Stimulated activated CD8-positive, alpha-beta memory T cell treated with anti-CD3 and anti-CD28 coated beads, Interleukin-2, amount 100 ng/mL, for 1 hour (primary cell): ENCODE measurements at places on chromosomes 4 and X.

DNA sequence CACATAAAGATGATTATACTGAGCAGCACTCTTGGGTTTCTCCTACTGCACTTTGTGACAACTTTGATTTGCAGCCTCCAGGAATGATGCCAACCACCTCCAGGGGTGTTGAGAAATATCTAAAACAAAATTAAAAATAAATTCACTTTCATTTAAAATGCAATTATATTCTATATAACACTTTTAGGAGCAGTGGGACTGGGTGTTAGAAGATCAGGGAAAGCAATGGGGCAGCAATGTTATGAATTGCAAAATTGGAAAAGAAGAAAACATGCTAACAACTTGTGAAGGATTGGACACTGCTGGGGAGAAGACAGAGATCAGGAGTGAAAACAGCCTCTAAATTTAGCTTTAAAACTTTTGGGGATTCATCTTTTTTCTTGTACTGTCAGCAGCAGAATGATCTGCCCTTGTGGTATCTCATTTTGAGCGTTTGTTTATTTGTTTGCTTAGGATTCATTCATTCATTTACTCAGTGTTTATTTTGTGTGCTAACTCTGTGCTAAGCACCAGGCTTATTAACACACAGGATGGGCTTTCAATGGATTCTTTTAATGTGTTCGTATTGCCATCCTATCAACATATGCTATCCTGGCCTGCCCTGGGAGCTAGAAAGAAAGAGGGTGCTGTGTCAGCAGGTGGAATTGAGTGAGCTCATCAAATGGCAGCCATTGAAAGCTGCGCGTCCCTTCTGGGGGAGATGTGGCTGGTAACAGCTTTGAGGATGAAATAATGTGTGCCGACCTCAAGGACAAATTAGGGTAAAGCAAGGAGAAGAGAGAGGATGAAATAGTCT, 96.5 kb downstream of the FRMPD4 start:
- no peak for DNase-seq

DNA sequence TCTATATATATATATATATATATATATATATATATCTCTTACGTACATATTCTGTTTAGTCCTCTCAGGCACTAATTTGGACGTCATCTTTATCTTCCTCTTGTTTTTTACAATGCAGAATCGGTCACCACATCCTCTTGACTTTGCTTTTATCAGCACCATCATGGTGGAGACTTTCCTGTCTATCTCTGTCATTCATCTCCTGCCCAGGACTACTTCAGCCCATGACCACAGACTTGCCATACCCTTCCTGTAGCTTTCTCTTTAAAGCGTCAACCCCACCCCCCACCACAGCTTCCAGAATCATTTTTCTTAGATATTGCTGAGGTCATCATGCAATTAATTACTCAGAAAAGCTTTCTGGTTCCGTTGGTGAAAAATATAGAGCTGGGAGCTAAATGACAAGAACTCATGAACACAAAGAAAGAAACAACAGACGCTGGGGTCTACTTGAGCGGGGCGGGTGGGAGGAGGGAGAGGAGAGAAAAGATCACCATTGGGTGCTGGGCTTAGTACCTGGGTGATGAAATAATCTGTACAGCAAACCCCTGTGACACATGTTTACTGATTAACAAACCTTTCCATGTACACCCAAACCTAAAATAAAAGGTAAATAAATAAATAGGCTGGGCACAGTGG, 30.5 kb upstream of the PRKX start:
- peak; percentile 22 for DNase-seq

DNA sequence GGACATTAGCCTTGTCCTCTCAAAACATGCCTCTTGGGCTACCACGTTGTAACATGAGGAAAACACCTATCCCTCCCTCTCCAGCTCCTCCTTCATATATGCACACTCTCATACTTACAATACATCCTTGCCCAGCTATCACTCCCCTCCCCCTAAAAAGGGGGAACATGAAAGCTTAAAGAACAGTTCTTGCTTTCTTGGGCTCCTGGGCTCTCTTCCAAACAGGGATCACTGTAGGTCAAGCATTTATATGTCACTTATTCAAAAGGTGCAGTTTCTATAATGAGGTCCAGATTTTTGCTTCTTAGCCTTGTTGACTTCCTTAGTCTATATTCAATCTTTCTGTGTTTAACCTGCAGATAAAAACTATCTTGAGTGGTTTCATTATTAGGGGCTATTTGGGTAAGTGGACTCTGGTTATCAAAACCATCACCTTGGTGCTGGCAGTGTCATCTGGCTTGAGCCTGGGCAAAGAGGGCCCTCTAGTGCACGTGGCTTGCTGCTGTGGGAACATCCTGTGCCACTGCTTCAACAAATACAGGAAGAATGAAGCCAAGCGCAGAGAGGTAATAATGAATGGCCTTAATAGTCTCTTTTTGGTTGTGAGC, 119.4 kb downstream of the AKAP4 start:
- no peak for DNase-seq

- no peak for DNase-seq
Observed at GRCh38 chr4:1978226-1978625, 30.5 kb downstream of the NELFA start.

DNA sequence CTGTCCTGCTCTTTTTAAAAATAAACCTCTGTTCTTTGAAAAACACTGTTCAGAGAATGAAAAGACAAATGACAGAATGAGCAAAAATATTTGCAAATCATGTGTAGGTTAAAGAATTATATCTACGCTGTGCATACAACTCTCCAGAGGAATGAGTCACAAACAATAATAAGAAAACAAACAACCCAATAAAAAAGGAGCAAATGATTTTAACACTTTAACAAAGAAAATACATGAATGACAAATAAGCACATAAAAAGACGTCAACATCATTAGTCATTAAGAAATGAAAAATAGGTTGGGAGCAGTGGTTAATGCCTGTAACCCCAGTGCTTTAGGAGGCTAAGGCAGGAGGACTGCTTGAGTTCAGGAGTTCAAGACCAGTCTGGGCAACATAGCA, 21.1 kb upstream of the LRCH2 start:
- DNase-seq: no peak

- DNase-seq: no peak
Observed at GRCh38 chr4:135833529-135833928, 1631.9 kb upstream of the PABPC4L start.

GRCh38 chr4:135383356-135384288, 1182.0 kb upstream of the PABPC4L start:
- no peak for DNase-seq

DNA sequence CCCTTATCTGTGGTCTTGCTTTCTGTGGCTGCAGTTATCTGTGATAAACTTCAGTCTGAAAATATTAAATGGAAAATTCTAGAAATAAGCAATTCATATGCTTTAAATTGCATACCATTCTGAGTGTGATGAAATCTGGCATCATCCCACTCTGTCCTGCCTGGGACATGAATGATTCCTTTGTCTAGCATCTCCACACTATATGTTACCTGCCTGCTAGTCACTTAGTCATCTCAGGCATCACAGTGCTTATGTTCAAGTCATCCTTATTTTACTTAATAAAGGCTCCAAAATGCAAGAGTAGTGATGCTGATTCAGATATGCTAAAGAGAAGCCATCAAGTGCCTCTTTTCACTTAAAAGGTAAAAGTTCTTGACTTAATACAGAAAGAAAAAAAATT, 14.3 kb upstream of the RAB9B start:
- no peak for DNase-seq

- DNase-seq: no peak
Observed at GRCh38 chr4:8719421-8719820, 126.9 kb downstream of the CPZ start.

DNA sequence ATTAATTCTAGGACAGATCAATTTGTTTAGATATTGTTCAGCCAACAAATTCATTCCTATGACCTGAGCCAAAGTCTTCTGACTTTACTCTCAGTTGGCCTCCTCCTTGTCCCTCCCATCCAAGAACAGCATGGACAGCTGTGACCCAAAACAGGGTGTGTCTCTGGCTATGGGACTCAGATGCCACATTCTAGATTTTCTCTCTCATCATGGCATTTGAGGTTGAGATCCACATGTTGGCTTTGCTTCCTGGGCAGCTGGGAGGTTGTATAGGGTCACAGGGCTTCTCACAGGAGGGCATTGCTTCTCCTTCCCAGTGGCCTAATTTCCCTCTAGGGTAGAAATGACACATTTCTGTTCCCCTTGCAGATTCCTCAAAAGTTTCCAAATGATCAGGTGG, 22.6 kb upstream of the EGF start:
- DNase-seq: no peak

DNA sequence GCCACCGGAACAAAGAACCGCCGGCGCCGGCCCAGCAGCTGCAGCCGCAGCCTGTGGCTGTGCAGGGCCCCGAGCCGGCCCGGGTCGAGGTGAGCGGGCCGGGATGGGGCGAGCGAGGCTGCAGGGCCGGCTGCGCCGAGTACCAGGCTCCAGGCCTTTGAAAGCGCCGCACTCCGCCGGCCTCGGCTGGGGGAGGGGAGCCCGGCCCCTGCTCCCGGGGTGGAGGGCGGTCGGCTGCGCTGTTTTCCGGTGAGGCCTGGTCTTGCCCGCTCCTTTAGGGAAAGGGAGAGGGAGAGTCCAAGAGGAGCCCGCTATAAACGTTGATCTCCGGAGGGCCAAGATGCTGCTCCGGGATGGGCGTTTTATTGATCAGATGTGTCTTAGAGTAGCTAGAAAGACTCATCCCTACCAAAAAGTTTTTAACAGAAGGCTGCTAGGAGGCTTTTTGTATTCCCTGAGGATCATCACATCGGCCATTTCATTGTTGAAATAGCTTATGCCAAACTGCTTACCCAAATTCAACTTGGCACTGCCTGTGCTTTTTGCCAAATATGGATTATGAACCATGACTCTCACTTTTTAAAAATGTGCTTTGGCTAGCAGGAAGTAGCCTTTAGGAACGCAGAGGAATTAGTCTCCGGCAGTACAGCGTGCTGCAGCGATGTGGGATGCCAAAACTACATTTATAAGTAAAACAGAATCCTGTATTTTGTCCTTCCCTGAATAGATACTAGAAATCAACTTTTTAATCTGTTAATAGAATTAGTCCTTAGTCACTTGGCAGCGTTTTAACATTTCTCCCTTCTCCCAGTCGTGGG, 760 bp downstream of the TMEM165 start:
- DNase-seq: no peak

DNA sequence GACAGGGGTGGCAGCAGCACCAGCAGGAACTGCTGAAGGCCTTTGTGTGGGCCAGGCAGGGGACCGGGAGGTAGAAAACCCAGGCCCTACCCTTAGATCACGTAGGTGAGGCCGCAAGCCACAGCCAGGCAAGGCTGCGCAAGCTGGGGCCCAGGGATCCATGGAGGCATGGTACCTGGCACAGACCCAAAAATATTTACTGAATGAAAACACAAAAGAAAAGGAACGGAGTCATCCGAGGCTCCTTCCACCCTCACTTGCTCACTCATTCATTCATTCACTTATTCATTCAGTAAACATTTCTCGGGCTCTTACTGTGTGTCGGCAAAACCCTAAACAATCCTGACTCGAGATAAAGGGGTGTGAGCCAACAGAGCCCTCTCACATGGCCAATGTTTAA, 102.3 kb downstream of the BCOR start:
- DNase-seq: no peak

DNA sequence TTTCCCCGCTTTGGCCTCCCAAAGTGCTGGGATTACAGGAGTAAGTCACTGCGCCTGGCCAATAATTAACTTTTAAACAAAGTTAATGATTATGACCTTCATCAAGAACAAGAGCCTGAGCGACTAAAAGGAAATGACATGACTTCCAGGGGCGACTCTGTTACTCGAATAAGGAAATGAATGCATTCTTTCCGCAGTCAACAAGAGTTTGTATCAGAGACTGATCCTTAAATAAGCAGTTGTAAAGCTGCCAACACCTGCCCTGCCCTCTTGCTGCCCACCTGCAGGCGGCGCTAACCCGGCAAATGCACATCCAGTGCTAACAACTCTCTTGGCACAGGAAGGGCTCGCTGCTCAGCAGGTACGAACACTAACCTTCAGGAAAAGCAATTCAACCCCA, 27.3 kb downstream of the WDR1 start:
- DNase-seq: no peak

- DNase-seq: no peak
Observed at GRCh38 chrX:72576141-72576894, 3.7 kb upstream of the HDAC8 start.

DNA sequence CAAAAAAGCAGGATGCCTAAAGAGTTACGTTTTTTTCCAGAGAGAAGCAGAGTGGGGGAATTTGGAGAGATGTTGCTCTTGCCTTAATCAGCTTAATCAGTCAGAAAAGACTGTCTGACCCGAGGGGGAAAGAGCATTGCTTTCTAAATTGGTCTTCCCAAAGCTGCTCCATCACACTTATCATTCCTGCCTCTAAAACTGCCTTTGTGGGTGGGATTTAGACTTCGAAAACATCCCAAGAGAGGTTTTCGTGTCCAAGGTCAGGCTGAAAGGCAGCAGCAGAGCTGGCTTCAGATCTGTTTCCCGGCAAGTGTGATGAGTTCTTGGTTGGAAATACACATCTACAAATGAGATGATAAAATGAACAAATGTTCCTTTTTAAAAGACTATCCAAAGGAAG, 155.2 kb downstream of the SH2D1A start:
- no peak for DNase-seq

DNA sequence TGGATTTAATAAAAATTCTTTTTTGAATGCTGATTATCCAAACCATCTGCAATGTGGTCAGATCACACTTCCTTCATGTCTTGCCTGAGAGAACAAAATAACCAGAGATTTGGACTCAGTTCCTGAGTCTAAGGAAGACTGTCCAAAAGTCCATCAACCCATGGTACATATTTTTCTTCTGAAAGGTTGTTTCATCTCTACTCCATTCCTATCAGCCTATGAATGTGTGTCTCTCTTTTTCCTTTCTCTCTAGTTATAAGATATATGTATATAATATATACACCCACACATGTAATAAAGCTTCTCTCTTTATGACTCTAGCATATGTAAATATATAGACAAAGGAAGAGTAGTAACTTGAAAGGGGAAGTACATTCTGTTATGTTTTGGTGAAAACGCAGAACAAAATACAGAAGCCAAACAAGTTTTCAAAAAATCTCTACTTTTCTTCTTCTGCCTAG, 226.9 kb downstream of the ARHGAP24 start:
- no peak for DNase-seq

DNA sequence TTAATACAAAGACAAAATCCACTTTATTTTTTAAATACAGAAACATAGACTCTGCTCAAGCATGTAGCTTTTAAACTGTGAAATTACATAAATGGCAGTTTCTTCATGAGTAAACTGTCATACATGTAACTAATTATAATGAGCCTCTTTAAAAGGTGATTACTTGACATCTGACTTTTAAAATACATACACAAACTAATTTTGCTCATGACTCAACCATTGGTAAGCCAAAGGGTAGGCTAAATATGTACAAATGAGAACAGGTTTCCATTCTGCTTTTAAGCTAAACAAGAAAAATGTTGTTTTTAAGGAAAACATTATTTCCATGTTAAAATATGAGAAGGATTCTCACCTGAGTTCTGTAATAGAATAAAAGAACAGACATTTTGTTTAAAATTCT, 27.9 kb downstream of the CAMK2D start:
- DNase-seq: no peak

GRCh38 chrX:49282647-49283011, 13.0 kb downstream of the PPP1R3F start:
- DNase-seq: no peak
